ENCODE measurements at places on chromosomes 13 and 19. TPM values are rescaled to one million over a fixed set of nuclear protein-coding genes. Genes with fewer than 3 reads are reported as not detected.

Gene ZNF780A
- 14.7 TPM for total RNA-seq

Gene CLDND2
- 19.6 TPM for total RNA-seq

Gene TMEM255B
- total RNA-seq = 2.0 TPM

Gene DUXA
- total RNA-seq = not detected

Gene TEX26
- total RNA-seq = not detected

Gene SEMA6B
- total RNA-seq = not detected

Gene PPM1N
- total RNA-seq = 1.3 TPM

Gene KRTDAP
- total RNA-seq = not detected

Gene PTGER1
- 1.1 TPM for total RNA-seq

Gene ZNF77
- total RNA-seq = 5.8 TPM

Gene FFAR3
- total RNA-seq = 0.21 TPM

Gene GJA3
- not detected for total RNA-seq

Gene ZNF560
- not detected for total RNA-seq

Gene ZNF793
- total RNA-seq = 0.69 TPM

Gene KLK14
- 1.1 TPM for total RNA-seq

Gene DNAAF3
- not detected for total RNA-seq

Gene NAPSA
- 18.0 TPM for total RNA-seq

Gene SCN1B
- 0.96 TPM for total RNA-seq

Gene CPB2
- not detected for total RNA-seq

Gene MAMSTR
- 1.4 TPM for total RNA-seq

Gene WDR88
- not detected for total RNA-seq

Gene ZNF43
- 30.3 TPM for total RNA-seq

Gene CCDC70
- not detected for total RNA-seq

Gene FBXO27
- 0.17 TPM for total RNA-seq

Gene MBD3L2
- not detected for total RNA-seq

Gene OR7D2
- 0.37 TPM for total RNA-seq

Gene GRWD1
- total RNA-seq = 90.6 TPM

Gene ONECUT3
- not detected for total RNA-seq

Gene SULT2B1
- not detected for total RNA-seq

Gene GARIN5A
- total RNA-seq = 0.21 TPM

Gene ZNF284
- total RNA-seq = 1.2 TPM

Gene FPR3
- total RNA-seq = not detected

Gene ZNF30
- 4.4 TPM for total RNA-seq

Gene TPGS1
- 13.5 TPM for total RNA-seq

All from activated CD4-positive, alpha-beta T cell treated with anti-CD3 and anti-CD28 coated beads, Interleukin-2, amount 10 ng/mL, durations not matched to agents 24 days and 14 days (primary cell).